ENCODE measurements at places on chromosomes 5 and 9.

- H3K27me3 ChIP-seq, result no peaks in the 10 kb centered on the region
- H3K36me3 ChIP-seq, result no peaks in the 10 kb centered on the region
- no peak for DNase-seq
- H3K27ac ChIP-seq, result no peak overlapping the region
- no peak overlapping the region for H3K4me3 ChIP-seq
- no peaks in the 10 kb centered on the region for H3K4me1 ChIP-seq
These were observed 36.6 kb upstream of the MYORG start for GRCh38 chr9:34413231-34413852.

DNA sequence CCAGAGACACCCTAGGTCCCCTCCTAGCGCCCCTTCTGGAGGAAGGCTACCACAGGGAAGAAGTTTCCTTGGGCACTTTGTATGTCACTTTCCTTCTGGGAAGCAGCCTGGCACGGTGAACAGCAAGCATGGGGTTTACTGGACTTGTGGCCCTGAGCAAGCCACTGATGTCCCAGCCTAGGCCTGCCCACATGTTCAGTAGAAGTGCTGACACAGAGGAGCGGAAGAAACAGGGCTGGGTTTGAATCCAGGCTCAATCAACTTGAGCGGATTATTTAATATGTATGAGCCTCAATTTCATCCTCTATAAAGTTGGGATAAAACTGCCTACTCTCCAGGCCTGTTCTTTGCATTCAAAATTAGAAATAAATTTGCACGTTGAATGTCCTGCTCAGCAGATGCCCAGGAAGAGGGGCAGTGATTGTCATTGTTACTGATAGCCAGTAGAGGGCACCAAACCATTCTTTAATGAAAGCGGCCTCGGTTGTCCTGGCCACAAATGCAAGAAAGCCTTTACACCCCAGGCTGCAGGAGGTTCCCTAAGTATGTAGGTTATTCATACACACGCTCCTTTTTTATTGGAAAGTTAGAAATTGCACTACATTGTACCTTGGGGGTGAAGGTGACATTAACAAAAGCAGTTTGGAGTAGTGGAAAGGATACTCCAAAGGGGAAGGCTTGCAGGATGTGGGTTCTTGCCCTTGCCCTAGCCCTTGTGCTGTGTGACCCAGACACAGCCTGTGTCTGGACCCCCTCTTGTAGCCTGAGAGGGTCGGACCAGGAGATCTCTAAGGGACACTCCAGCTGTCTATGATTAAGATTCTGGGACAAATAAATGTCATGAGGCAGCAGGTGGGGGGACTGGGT, 13.4 kb upstream of the XPA start:
- no peak overlapping the region for H3K4me3 ChIP-seq
- peak; percentile 56 for DNase-seq
- no peaks in the 10 kb centered on the region for H3K36me3 ChIP-seq
- H3K27me3 ChIP-seq, result peaks cover 4% of the 10 kb centered on the region
- H3K4me1 ChIP-seq, result peaks cover 25% of the 10 kb centered on the region

- no peaks in the 10 kb centered on the region for H3K4me1 ChIP-seq
- no peak overlapping the region for H3K27ac ChIP-seq
- no peak overlapping the region for H3K4me3 ChIP-seq
- no peaks in the 10 kb centered on the region for H3K27me3 ChIP-seq
- peaks cover 46% of the 10 kb centered on the region for H3K36me3 ChIP-seq
- no peak for DNase-seq
These were observed 28.6 kb downstream of the DCAF12 start for GRCh38 chr9:34097865-34098264.

DNA sequence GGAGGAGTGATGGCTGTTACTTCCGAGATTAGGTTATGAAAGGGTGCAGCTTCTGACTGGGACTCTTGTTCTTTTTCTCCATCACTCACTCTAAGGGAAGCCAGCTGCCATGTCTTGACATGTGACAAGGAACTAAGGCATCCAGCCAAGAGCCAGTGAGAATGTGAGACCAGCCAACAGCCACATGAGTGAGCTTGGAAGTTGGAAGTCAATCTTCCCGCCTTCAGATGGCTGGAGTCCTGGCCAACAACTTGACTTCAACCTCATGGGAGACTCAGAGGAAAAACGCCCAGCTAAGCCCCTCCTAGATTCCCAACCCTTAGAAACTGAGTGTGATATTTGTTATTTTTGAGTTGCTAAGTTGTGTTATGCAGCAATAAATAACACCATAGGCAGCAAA, 201.1 kb downstream of the SNX18 start:
- H3K27ac ChIP-seq, result no peak overlapping the region
- no peaks in the 10 kb centered on the region for H3K4me1 ChIP-seq
- DNase-seq, result no peak
- no peaks in the 10 kb centered on the region for H3K36me3 ChIP-seq
- no peak overlapping the region for H3K4me3 ChIP-seq

GRCh38 chr9:85737671-85738070, 4.1 kb downstream of the AGTPBP1 start:
- peaks cover 15% of the 10 kb centered on the region for H3K4me1 ChIP-seq
- no peak for DNase-seq
- no peaks in the 10 kb centered on the region for H3K36me3 ChIP-seq
- H3K27me3 ChIP-seq, result no peaks in the 10 kb centered on the region
- no peak overlapping the region for H3K4me3 ChIP-seq

- H3K27ac ChIP-seq, result no peak overlapping the region
- H3K4me3 ChIP-seq, result no peak overlapping the region
- H3K4me1 ChIP-seq, result no peaks in the 10 kb centered on the region
- H3K36me3 ChIP-seq, result no peaks in the 10 kb centered on the region
- no peaks in the 10 kb centered on the region for H3K27me3 ChIP-seq
- DNase-seq, result no peak
These were observed 84.9 kb downstream of the TEK start for GRCh38 chr9:27193886-27194285.

GRCh38 chr9:108911820-108912219, 22.1 kb downstream of the ELP1 start:
- peaks cover 31% of the 10 kb centered on the region for H3K36me3 ChIP-seq
- no peak overlapping the region for H3K4me3 ChIP-seq
- no peaks in the 10 kb centered on the region for H3K27me3 ChIP-seq
- DNase-seq, result no peak
- peaks cover 15% of the 10 kb centered on the region for H3K4me1 ChIP-seq

GRCh38 chr9:130243015-130243881, 22.3 kb upstream of the HMCN2 start:
- no peaks in the 10 kb centered on the region for H3K27me3 ChIP-seq
- H3K4me3 ChIP-seq, result peak overlapping the region; percentile 12
- H3K4me1 ChIP-seq, result peaks cover 21% of the 10 kb centered on the region
- peak; percentile 84 for DNase-seq

DNA sequence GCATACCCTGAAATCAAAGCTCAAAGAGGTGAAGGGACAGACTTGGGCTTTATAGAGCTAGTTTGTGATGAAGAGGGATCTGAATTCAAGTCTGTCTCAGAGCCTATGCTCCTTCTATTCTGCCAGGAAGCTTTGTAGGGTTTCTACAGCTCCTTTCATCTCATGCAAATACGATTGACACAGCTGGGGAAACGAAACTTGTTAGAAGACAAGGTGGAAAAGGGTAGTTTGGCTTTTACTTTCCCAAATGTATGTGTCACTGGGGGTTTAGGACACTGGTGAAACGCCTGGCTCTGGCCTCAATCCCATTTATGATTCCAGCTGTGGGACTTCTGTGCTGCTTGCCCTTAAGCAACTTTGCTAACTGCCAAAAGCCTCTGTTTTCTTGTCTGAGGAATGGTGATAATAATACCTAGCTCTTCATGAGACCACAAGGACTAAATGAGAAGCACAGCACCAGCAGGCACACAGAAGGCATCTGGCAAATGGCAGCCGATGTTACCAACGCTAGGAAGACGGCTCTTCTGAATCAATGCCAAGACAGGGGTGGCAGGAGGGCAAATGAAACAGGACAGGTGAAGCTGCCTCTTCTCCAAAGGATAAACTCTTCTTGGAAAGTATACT, 70.3 kb upstream of the EQTN start:
- no peak overlapping the region for H3K4me3 ChIP-seq
- H3K4me1 ChIP-seq, result peaks cover 19% of the 10 kb centered on the region
- H3K27ac ChIP-seq, result no peak overlapping the region
- H3K36me3 ChIP-seq, result no peaks in the 10 kb centered on the region

DNA sequence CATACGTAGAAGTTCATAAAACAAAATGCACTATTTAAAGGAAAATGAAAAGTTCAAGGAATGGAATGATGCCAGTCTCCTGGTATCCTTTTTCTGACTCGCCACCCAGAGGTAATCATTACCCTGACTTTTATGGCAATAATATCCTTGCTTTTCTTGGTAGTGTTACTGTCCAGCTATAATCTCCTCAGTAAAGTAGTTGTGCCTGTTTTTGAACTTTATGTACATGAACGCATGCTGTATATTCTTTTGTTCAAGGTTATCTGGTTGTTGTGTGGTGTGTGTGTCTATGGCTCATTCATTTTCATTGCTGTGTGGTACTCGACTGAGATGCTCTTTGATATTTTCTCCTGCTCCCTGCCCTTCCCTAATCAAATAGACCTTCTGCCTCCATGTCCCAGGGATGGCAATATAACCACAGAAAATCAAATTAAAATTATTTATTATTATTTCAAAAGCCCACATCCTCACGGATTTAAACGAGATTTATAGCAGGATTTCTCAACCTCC, 29.2 kb upstream of the FBP1 start:
- no peaks in the 10 kb centered on the region for H3K36me3 ChIP-seq
- DNase-seq, result no peak
- H3K4me1 ChIP-seq, result no peaks in the 10 kb centered on the region

DNA sequence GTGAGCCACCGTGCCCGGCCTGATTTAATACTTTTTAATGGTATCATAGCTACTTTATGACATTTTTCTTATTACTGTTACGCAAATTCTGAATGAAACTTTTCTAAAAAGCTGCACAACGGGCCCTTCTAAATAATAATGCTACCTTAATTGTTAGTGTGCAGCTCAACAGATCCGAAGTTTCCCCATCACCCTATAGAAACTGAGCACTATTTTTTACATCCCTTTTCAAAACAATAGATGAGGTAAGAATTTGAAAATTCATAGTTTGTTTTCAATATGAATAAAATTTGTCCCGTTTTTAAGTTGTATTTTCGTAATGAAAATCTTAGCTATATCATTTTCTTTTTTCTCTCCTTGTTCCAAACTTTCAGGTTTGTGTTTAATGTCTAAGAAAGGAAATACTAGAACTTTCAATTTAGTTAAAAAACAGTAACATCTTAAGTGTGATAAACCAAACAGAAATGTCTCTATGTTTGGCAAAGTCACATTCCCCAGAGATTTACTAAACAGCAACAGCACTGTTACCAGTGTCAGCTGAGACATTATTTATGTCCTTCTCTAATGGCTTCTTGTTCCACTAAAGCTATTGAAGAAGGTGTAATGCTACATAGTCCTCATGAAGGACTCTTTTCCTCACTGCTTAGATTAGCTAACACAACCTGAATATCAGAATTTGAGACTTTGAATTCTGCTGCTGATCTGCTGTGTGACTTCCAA, 22.9 kb downstream of the KIF2A start:
- H3K36me3 ChIP-seq, result peaks cover 2% of the 10 kb centered on the region
- DNase-seq, result no peak
- no peaks in the 10 kb centered on the region for H3K27me3 ChIP-seq
- H3K27ac ChIP-seq, result no peak overlapping the region

GRCh38 chr9:96382175-96382574, 1.3 kb downstream of the SLC35D2 start:
- no peaks in the 10 kb centered on the region for H3K36me3 ChIP-seq
- H3K4me1 ChIP-seq, result peaks cover 16% of the 10 kb centered on the region
- H3K27me3 ChIP-seq, result no peaks in the 10 kb centered on the region
- no peak overlapping the region for H3K4me3 ChIP-seq
- H3K27ac ChIP-seq, result no peak overlapping the region

- peaks cover 38% of the 10 kb centered on the region for H3K4me1 ChIP-seq
- peak; percentile 32 for DNase-seq
- H3K4me3 ChIP-seq, result no peak overlapping the region
- no peaks in the 10 kb centered on the region for H3K27me3 ChIP-seq
These were observed 29.1 kb downstream of the JADE2 start for GRCh38 chr5:134554319-134555222.

- no peaks in the 10 kb centered on the region for H3K27me3 ChIP-seq
- H3K4me1 ChIP-seq, result peaks cover 25% of the 10 kb centered on the region
- H3K36me3 ChIP-seq, result no peaks in the 10 kb centered on the region
- H3K27ac ChIP-seq, result no peak overlapping the region
- H3K4me3 ChIP-seq, result peak overlapping the region; percentile 42
These were observed 43.0 kb upstream of the GNAQ start for GRCh38 chr9:78074385-78075291.

GRCh38 chr5:9499498-9499876, 46.4 kb downstream of the SEMA5A start:
- DNase-seq, result no peak
- H3K4me1 ChIP-seq, result no peaks in the 10 kb centered on the region
- no peak overlapping the region for H3K27ac ChIP-seq

GRCh38 chr9:660227-660626, 181.3 kb upstream of the DMRT1 start:
- H3K27me3 ChIP-seq, result no peaks in the 10 kb centered on the region
- no peaks in the 10 kb centered on the region for H3K36me3 ChIP-seq
- H3K4me1 ChIP-seq, result no peaks in the 10 kb centered on the region
- H3K27ac ChIP-seq, result no peak overlapping the region
- no peak overlapping the region for H3K4me3 ChIP-seq

DNA sequence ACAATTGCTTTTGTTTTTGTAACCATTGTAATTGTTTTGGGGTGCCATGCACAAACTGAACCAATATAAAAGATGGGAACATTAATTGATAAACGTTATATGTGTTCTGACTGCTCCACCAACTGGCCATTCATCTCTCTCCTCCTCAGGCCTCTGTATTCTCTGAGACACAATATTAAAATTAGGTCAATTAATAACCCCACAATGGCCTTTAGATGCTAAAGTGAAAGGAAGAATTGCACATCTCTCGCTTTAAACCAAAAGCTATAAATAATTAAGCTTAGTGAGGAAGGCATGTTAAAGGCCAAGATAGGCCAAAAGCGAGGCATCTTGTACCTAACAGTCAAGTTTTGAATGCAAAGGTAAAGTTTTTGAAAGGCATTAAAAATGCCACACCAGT, 448.4 kb upstream of the ITGA1 start:
- no peak overlapping the region for H3K27ac ChIP-seq
- DNase-seq, result no peak
- no peak overlapping the region for H3K4me3 ChIP-seq
- H3K4me1 ChIP-seq, result no peaks in the 10 kb centered on the region
- H3K27me3 ChIP-seq, result no peaks in the 10 kb centered on the region

DNA sequence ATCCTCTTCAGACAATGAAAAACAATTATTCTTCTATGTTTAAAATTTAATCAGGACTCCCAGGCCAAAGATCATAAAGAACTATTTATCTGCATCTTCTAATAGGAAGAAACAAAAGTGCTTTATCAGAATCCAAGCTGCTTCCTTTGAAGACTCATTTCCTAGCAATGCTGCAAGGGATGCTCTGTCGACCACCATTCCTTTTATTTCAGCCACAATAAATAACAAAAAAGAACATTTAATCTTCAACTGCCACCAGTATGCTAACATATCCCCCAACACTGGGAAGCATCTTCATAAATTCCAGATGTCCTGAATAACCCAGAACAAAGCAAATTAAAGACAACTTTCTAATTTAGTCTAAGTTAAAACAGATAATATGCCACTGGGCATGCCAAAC, 68.7 kb downstream of the PKD2L2 start:
- no peaks in the 10 kb centered on the region for H3K4me1 ChIP-seq
- no peak overlapping the region for H3K4me3 ChIP-seq
- DNase-seq, result no peak
- no peaks in the 10 kb centered on the region for H3K27me3 ChIP-seq
- H3K36me3 ChIP-seq, result peaks cover 19% of the 10 kb centered on the region
- no peak overlapping the region for H3K27ac ChIP-seq

GRCh38 chr5:31362931-31363568, 168.8 kb downstream of the DROSHA start:
- H3K27me3 ChIP-seq, result no peaks in the 10 kb centered on the region
- no peaks in the 10 kb centered on the region for H3K4me1 ChIP-seq
- H3K27ac ChIP-seq, result no peak overlapping the region
- no peaks in the 10 kb centered on the region for H3K36me3 ChIP-seq
